ENCODE measurements at places on chromosomes 7 and 10.

DNA sequence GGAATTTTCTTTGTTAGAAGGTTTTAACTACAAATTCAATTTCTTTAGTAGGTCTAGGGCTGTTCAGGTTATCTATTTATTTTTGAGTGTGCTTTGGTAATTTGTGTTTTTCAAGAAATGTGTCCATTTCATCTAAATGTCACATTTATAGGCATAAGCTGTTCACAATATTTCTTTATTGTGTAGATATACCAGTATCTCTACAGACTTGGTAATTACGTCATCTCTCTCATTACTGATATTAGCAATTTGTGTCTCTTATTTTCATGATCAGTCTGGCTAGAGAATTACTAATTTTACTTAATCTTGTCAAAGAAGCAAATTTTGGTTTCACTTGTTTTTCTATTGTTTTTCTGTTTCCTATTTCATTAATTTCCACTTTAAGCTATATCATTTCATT lies 152.0 kb downstream of the RNLS start:
- no peak for DNase-seq

DNA sequence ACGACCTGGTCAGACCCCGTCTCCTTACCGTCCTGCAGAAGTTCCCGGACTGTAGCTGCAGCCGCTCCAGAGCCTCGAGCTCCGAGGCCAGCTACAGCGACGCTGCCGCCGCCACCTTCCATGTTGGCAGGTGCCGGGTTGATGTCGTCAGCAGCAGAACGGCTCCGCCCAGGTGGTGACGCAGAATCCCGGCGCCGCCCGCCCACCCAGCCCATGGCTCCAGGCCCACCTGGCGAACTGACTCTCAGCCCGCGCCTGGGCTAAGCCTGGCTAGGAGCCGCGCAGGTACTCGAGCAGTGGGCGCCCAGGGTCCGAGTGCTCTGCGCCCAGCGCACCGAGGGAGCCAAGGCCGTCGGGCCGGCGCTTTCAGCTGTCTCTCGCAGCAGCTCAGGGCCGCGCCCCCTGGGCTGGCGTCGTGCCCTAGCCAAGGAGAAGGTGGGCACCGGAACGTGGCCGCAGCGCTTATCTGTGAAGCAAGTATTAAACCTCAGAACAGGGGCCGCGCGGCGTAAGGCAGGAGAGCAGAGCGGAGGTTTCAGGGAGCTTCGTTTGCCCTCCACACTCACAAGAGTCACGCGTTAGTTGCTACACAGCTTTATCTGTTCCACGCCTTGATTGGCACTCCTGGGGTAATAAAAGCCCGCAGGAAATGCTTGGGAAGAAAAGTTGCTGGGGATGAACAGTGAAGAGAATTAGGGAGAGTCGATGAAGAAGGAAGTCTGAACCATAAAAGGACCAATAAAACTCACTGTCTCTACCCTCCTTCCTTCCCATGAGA lies at the start of the genes COG5 and DUS4L:
COG5 (minus strand) TSS at position 146 of the 778 bp plus-strand sequence; CDS start at position 122, 24 bp downstream.
DUS4L (plus strand) TSS at position 197 of the 778 bp plus-strand sequence. CDS start 3,100 bp downstream, outside the sequence.
- DNase-seq: peak; percentile 70

GRCh38 chr7:73615886-73616285 lies 8.4 kb downstream of the MLXIPL start:
- no peak for DNase-seq

DNA sequence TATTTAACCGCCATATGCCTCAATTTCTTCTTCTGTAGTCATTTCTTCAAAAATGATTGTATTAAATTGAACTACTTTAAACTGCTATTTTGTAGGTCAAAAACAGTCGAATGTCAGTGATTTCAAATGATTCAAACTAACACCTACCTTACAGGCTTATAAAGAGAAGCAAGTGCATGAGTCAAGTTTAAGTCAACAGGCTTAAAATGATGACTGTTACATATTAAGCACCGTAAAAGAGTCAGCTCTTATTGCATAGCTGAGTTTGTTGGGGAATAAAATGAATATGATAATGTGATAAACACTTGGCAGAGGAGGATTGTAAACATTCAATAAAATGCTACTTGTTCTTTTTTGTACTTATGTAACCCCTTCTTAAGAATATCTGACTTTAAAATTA lies 90.1 kb upstream of the ANKRD1 start:
- DNase-seq: no peak

DNA sequence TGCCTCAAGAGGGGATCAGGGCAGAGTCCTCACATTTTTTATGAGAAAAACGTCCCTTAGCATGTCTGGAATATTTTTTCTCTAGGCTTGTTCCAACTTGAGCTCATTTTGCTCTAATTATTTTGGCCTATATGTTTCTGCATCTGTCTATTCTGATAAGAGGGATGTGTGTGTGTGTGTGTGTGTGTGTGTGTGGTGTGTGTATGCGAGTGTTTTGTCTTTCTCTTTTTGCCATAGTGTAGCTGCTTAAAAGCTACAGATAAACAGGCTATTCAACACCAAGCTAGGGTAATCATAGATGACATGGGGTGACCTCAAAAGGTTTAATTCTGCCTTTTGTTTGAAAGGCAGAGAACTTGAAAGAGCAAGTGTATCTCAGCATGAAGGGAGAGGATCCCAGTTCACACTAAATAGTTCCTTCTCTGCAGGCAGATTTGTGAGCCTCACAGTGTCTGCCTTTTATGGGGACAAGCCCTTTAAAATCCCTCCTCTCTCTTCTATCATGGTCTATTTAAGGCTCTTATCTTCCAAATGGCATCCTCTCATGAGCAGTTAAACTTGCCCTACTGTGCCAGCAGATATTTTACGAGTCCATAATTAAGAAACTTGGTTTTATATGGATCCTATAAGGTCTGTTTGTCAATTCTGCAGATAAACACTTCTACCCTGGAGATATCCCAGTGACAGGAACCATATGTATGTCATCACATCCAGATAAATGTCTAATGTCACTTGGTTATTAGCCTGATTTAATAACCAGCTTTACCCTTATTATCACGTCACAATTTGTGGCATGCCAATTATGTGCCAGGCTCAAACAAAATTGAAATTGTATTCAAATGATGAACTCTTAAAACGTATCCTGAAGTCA lies 202.9 kb upstream of the MTPN start:
- no peak for DNase-seq

DNA sequence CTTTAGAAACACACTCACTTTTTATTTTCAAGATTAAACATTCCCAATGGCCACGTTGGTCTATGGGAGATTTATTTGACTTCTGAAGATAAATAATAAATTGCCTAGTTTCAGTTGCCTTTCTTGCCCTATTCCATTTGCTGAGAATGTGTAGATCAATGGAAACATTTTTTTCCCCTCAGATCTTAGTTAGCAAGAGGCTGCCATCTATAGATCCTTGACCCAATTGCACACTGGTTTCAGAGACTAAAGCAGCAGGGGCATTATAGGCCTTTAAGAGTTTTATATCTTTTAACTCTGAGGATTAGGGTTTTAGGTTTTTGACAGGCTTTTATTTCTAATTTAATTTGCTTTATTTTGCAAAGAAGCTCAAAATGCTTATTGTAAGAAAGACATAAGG lies 163.2 kb upstream of the GPR26 start:
- DNase-seq: no peak

- no peak for DNase-seq
Observed at GRCh38 chr7:76364198-76364584, 5.4 kb upstream of the YWHAG start.

GRCh38 chr7:125122173-125122572 lies 192.5 kb upstream of the POT1 start:
- peak; percentile 25 for DNase-seq

- DNase-seq: no peak
Observed at GRCh38 chr10:99329554-99330346, 594 bp downstream of the CNNM1 start.

DNA sequence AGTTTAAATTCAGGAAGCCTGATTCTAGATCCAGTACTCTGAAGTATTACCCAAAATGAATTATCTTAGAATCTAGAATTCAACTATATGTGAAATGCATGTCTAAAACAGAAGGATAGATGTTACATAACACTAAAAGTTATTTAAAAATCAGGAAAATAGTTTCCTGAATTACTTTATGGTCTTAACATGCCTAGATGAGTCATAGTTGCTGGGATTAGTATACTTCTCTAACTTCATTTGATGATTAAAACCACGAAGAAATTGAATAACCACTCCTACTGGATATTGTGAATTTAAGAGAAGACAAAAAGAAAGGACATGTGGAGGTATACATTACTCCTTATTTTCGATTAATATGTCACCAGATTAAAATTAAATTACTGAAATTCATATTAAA lies 65.5 kb downstream of the ATAD1 start:
- DNase-seq: no peak

All from right renal pelvis (tissue), 4 donors.